ENCODE measurements at places on chromosomes 3 and 15.

DNA sequence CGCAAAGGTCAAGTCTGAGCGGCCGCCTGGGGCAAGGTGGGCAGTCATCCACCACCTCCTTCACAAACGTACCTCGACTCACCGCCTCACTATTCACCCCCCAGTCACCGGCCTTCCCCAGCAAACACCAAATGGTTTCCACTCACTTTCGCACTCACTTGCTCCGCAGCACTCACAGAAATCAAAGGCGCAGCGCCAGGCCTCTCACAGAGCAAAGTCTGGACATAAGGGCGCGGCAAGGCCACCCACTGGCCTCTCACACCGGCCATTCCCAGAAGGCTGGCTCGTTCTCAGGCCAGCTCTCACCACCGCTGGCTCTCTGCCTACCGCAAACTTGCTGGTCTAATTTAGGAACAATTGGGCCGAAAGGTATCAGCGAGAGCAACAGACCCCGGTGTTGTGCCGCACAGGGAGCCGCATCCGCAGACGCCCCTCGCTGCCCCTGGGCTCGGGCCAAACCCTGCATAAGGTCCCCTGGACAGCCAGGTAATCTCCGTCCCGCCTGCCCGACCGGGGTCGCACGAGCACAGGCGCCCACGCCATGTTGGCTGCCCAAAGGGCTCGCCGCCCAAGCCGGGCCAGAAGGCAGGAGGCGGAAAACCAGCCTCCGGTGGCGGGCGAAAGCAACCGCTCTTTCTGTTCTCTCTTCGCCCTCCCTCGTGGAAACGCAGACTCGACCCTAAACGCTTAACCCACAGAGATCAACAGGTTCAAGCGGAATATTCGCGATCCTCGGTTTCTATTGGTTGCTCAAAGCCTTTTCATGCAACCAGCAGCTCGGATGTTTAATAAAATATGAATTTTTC is 2.9 kb downstream of the SHOX2 start:
- no peak for DNase-seq

DNA sequence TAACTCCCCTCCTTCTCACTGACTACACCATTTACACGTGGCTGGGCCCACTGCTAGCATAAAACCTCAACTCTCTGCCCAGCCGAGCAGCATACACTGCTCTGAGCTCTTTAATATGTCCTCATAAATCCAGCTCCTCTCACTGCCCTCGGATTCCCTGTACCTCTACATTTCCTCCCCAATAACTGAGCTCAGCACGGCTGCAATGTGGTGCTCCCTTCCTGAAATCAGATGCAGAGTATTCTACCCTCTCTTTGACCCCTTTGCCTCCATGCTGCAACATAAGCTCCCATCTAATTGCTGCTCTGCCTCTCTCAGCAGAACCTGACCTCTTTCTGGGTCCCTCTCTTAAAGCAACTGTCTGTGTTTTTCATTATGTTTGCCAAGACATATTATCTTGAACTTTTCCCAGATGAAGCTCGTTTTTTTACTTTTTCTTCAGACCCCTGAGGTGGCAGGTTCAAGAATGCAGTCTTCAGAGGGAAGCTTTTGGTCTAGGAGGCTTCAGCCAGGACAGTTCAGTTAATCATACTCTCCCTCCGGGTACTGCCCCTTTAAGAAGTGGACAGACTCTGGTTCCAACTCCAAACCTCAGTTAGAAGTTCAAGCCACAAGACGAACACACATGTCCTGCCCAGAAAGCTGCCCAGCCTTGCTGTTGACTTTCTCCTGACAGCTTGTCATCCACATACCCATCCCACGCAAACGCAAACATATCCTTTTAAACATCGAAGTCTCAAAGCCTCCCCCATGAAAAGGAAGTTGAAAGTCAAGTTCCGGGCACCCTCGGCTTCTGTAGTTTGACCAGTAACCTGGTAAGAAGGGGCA is 81.1 kb upstream of the NEO1 start:
- DNase-seq = no peak

- no peak for DNase-seq
These were observed 221.5 kb downstream of the ZIC4 start for GRCh38 chr3:147184794-147185193.

GRCh38 chr3:189108735-189109134 is 63.0 kb upstream of the TPRG1 start:
- no peak for DNase-seq

- no peak for DNase-seq
These were observed 22.8 kb downstream of the EFCC1 start for GRCh38 chr3:129023909-129024308.

- no peak for DNase-seq
These were observed 90.0 kb upstream of the ADPGK start for GRCh38 chr15:72873379-72874233.

- no peak for DNase-seq
These were observed 166.9 kb upstream of the UMPS start for GRCh38 chr3:124563376-124563775.

DNA sequence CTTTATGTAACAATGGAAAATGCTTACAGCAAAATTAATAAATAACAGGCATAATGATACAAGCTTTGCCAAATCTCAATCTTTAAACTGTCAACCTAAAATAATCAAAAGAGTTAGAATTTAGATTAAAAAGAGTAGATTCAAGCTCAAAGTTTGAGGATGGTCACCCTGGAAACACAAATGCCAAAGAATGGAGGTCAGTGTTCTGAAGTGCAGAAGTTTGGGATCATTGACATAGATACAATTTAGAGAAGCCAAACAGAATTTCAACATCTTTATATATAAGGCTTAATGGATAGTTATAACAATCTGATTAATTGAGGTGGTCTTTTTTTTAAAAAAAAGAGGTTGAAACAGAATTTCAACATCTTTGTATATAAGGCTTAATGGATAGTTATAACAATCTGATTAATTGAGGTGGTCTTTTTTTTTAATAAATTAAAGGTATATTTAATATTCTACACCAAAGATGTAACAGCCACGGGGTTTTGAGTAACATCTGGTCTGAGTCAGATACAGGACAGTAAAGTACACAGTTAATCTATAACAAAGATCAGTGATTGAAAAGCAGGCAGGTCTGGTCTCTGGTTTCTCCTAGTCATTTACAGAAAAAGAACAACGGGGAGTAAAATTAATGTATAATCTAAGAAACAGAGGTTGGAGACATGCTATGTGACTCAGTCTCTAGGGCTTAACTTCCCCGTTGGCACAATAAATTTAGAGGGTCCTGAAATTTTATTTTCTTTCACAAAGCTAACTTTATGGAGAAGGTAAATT is 490.7 kb downstream of the GBE1 start:
- no peak for DNase-seq

DNA sequence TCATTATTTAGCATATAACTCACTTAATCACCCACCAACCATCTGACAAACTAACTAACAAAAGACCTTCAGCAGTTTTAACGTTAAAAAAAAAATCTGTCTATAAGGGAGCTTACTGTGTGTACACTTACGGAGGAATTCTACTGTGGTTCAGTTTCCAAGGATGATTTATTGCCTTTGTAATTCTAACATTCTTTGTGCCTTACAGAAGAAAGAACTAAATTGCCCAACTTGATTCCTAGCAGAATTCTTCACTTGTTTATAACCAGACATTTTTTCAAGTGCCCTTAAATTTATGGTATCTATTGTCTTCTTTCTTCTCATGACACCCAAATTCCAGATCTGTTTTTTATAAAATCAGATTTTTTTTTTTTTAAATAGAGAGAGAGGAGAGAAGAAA is 119.7 kb upstream of the IGSF10 start:
- DNase-seq = no peak

- DNase-seq = no peak
These were observed 609.9 kb upstream of the CFAP20DC start for GRCh38 chr3:59659755-59660154.

- no peak for DNase-seq
These were observed 16.1 kb upstream of the ATP8B4 start for GRCh38 chr15:50135031-50135551.

GRCh38 chr15:72486144-72486543 is 12.0 kb downstream of the ARIH1 start:
- DNase-seq = no peak

DNA sequence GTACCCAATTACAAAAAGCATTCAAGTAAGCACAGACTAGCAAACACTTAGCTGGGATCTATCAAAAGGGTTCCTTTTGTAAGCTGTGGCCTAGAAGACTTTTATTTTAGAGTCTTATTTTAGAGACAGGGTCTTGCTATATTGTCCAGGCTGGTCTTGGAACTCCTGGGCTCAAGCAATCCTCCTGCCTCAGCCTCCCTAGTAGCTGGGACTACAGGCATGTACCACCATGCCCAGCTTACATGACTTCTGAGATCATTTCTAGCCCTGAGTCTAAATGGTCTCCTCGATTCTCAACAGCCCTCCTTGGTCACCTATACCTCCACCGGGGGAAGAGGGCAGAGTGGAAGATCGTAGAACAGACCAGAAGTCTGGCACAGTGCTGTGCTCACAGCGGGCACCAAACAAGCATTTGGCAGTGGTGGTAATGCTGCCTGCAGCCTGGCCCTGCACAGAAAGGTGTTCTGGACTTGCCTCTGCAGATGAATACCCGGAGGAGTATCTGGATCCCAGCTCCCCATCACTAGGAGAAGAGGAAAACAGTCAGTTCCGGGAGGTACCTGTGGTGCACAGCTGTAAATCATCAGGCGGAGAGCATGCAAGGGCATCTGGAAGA is 2.4 kb downstream of the FAM219B start:
- DNase-seq = no peak

- no peak for DNase-seq
These were observed 14.9 kb upstream of the C3orf22 start for GRCh38 chr3:126573492-126574117.

GRCh38 chr3:112086875-112087524 is 811 bp downstream of the C3orf52 start:
- DNase-seq = no peak

- no peak for DNase-seq
These were observed 40.6 kb upstream of the ADCY5 start for GRCh38 chr3:123489400-123490004.

- no peak for DNase-seq
These were observed 13.7 kb upstream of the PDIA5 start for GRCh38 chr3:123053107-123053506.

DNA sequence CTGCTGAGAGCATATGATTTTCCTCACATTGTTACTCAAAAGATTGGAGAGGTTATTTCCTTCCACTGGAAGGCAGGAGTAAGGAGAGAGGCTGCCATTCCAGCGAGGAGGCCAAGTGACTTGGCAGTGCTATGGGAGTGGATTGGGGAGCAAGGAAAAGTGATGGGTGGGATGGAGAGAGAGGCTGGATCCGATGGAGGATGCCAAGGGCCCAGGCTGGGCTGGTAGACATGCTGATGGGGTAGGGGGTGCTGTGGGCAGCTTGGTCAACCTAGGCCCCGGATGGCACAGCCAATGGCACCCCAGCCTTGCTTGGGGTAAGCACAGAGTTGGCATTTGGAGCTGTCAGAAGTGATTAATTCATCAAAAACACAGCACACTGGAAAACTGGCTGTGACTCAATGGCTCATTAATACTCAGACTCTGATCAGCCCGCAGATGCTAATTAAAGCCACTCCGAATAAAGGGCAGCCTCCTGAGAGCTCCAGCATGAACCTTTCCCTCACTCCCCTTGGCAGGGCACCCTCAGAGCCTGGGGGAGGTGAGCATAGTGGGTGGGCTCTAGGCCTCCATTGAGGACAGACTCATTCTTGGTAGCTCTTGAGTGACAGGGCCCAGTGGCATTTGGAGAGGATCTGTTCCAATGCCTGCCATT is 22.1 kb upstream of the SLC6A1 start:
- DNase-seq = no peak

DNA sequence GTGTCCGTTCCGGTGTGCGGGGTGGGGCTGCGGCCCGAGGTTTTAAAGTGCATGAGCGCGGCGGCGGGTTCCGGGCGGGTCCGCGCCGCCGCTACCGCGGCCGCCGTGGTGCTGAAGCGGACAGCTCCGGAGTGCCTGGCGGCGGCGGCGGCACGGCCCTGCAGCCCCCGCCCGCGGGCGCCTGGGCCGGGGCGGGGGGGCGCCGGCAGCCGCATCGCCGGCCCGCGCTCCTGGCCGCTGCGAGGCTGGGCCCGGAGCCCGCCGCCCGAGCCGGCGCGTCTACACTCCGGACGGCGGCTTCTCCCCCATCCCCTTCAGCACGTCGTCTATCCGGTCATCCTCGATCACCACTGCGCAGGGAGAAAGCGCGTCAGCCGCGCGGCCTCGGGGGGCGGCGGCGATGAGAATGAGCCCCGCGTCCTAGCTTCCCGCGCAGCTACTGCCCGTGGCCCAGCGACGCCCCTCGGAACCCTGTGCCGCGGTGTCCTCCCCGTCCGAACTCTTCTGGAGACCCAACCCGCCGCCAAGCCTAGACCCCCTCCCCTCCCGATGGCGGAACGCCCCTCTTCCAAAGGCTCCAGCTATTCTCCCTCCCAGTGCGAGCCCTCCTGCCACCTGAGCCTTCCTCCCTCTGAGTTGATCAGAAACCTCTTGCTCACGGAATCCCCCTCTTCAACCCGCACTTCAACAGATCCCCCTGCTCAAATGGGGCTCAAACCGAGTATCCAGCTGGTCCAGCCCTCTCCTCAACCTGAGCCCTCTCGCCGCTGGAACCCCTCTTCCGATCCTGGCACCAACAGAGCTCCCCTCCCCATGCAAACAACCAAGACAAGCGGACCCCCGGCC is 1.3 kb downstream of the CAMK2N2 start:
- no peak for DNase-seq

GRCh38 chr3:143586576-143586975 is 261.7 kb downstream of the SLC9A9 start:
- DNase-seq = no peak

DNA sequence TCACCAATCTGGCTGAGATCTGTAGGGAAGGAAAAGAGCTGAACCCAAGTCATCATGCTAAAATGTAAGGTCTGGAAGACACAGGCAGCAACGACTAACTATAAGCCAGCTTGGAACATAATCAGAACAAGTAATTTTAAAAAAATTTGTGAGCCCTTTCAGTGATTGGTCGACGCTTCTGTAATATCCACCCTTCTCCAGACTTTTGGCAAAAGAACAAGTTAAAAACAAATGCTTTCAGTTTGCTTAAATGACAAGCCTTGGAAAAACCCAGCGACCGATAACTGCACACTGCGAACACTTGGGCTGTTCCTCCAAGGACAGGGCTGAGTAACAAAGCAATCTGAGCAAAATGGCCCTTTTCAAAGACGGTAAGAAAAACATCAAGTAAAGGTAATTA is 49.6 kb downstream of the PCSK6 start:
- no peak for DNase-seq

DNA sequence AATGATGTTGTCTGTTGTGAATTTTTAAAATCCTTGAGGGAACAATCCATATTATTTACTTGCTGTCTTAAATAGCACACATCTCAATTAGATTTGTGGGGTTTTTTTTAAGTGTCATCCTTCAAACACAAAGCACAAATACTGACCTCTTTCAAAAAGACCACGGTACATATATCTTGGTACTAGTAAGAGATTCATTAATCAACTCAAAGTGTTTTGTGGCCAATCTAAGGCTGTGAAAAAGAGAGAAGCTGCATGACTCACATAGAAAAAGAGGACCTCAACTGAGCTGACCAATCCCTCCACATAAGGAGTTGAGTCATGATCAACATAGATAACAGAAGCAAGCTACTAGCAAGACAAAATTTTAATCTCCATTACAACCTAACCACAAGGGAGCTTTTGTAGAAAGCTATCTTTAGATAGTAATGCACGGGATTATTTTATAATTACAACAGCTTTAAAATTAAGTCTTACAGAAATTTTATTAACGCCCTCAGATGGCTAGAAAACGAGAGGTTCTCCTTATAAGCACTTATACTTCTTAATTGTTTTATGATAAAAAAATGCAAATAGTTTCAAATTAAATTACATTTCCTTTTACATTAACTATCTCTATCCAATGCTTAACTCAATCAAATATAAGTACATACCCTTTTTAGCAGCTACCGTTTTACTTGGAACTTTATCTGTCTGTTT is 60.5 kb downstream of the TOP2B start:
- no peak for DNase-seq

All from NCI-H1417 treated with DMSO at 0.1 percent for 48 hours (cell line).